Astrocyte (in vitro differentiated cells and primary cell): ENCODE measurements at places on chromosomes 3 and 15. TPM values are rescaled to one million over a fixed set of nuclear protein-coding genes. Genes with fewer than 3 reads are reported as not detected.

The PRICKLE2 gene
- 84.4 and 101 TPM in 2 replicates for total RNA-seq

DNA sequence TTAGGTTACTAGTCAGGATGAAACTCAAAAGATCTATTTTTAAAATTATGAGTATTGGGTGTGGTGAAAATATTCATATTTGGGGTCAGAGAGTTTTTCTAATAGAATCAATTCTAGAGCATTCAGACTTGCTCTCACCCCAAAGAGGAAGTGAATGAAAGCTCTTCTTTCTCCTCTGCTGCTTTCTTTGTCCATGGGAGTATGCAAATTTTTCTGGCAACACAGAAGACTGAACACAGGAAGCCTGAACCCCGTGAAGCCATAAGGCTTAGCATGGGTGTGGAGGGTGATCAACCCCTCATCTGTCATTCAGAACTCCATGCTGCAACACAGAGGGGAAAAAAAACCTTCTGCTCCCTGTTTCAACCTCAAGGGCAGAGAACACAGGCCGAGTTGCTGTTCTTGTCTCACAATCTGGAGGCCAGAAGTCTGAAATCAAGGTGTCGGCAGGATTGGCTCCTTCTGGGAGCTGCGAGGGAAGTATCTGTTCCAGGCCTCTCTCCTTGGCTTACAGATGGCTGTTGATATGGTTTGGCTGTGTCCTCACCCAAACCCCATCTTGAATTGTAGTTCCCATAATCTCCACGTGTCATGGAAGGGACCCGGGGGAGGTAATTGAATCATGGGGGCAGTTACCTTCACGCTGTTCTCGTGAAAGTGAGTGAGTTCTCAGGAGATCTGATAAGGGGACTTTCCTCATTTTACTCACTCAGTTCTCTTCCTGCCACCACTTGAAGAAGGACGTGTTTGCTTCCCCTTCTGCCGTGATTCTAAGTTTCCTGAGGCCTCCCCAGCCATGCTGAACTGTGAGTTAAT, 33.7 kb upstream of the CD47 start:
- no peak for DNase-seq

DNA sequence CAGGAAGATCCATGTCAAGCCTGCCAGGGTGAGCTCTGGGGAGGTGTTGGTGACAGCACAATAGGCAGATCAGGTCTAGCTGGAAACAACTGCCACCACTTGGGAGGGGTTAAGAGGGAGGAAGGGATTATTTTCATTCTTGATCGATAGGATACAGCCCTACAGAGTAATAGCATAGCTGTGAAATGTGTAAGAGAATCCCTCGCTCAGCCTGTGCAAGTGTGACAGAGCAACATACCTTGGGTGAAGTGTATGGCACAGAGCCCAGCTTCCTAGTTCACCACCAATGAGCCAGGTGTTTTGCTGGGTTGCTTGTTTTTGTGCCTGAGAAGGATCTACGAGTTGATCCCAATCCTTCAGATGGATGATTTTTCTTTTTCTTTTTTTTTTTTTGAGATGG, 9.2 kb upstream of the DCUN1D1 start:
- DNase-seq = no peak

DNA sequence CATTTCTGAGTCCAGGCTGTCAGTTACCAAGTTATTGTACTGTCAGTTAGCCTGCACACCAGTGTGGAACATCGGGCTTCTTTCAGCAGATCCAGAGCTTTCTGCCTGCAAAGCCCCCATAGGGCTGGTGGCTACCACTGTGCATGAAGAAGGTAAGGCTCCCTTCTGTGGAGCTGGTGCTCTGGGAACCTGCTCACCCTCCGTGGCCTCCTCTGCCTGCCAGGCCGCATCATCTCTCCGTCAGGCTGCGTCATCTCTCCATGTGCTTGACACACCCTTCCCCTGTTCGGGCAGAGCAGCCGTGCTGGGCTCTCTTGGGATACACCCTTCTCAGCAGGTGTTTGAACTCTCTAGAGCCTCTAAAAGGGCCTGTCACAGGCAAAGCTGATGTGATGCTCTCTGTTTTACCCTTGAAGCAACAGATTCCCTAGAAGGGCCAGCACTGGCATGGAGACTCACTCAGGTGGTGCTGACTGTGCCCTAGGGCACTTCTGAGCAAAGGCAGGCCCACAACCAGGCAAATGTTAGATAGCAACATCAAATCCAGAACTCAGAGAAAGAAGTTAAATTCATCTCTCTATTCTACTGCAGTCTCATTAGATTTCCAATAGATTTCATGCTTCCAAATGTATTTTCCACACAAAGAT, 261.1 kb downstream of the EPHB1 start:
- DNase-seq = no peak

- DNase-seq = peak; percentile 6
Measured at GRCh38 chr3:76554707-76555106, 485.2 kb upstream of the ROBO2 start.

GRCh38 chr3:182626484-182627467, 166.5 kb upstream of the ATP11B start:
- DNase-seq = no peak

- DNase-seq = no peak
Measured at GRCh38 chr3:176855901-176856486, 341.3 kb downstream of the TBL1XR1 start.

GRCh38 chr3:76049776-76050175, 264.4 kb upstream of the ZNF717 start:
- no peak for DNase-seq

- DNase-seq = peak; percentile 73
Measured at GRCh38 chr15:64857421-64857820, 15.7 kb downstream of the PLEKHO2 start.
